Esophagus mucosa (tissue), 1 donor: ENCODE measurements at places on chromosomes 1 and 21. TPM values are rescaled to one million over a fixed set of nuclear protein-coding genes. Genes with fewer than 3 reads are reported as not detected.

RNU1-4 gene
- total RNA-seq = 6,387 TPM

DNA sequence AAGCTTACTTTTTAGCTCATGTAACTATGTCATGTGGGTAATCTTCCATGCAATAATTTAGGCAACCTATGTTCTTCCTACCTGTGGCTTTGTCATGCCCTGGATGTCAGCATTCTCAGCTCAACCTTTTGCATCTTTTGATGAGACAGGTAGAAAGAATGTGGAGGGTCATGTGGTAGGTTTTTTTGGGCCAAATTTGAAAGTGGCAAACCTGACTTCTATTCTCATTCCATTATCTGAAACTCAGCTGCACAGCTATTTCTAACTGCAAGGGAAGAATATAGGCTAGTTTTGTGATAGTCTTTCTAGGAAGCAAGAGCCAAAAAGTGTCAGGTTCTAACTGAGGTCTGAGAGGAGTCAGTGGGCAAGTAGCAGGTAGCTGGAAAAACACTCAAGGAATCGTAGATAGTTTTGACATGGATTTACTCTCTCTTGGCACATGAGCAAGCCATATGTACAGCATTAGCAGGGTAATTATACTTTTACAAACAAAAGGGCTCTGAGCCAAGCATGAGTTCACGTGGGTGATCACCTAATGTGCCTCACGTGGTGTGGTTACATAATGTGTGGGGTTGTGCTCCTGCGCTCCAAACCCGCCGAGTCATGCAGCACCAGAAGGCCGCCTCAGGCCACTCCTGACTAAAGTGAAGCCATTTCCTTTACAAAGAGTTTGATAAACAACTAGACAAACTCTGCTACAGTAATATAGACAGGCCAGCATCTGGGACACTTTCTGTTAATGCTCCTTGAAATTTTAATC lies 1013.8 kb downstream of the PLA2G4A start:
- ATAC-seq = peak; percentile 89

XCL1 gene
- total RNA-seq = not detected

ALPL gene
- total RNA-seq = 3.6 TPM

DNA sequence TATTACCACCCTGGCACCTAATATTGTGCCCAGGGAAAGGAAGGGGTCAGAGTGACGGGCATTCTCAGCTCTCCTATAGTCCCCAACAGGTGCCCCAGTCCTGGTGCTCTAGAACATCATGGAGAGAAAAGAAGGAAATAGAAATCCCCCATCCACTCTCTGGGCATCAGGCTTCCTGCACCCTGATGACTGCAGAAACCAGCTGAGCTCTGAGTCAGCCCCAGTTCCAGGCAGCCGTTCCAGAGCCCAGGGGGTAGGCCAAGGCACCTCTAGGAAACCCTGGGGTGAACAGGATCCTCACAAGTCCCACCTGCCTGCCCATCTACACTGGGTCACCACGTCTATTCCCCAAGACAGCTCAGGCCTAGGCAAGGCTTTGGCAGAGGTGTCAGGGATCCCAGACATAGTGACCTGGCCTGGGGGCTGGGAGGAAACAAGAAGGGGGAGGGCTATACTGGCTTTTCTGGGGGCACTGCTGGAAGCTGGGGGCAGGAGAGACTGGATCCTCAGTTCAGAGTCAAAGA lies 709 bp downstream of the NECTIN4 start:
- peak; percentile 60 for ATAC-seq

- ATAC-seq = no peak
Measured at GRCh38 chr21:18384771-18385170, 18.8 kb downstream of the TMPRSS15 start.

GRCh38 chr1:161096530-161096929 lies 1.6 kb upstream of the KLHDC9 start:
- peak; percentile 65 for ATAC-seq

DNA sequence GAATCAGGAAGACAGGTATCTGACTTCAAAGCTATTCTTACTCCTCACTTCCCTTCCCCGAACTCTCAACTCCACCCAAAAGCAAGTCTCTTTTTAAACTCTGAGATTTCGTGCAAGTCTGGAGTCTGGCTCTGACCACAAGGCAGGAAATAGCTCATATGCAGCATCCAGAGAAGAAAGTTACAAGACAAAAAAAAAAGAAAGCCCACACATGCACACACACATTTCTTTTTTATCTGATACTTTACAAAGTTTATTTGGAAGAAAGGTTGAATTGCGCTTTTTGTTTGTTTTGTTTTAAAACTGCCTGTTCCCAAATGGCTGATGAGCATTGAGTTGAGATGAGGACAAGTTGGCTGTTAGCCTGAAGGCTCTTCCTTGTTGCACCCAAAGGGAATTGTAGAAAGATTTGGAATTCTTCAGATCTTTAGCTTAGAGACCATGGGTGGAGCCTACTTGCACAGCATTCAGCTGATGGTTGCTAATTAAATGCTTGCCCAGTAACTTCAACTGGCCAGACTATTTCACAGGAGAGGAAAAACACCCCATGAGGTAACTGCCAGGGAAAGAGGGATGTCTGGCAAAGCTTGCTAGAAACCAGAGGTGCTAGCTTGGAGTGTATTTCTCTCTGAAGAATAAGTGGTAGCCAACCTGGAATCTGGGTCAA lies 490.3 kb downstream of the TTLL7 start:
- ATAC-seq = no peak

AMY2B gene
- 2.9 TPM for total RNA-seq

LEPR gene
- 2.4 TPM for total RNA-seq

OR2T2 gene
- not detected for total RNA-seq

DNA sequence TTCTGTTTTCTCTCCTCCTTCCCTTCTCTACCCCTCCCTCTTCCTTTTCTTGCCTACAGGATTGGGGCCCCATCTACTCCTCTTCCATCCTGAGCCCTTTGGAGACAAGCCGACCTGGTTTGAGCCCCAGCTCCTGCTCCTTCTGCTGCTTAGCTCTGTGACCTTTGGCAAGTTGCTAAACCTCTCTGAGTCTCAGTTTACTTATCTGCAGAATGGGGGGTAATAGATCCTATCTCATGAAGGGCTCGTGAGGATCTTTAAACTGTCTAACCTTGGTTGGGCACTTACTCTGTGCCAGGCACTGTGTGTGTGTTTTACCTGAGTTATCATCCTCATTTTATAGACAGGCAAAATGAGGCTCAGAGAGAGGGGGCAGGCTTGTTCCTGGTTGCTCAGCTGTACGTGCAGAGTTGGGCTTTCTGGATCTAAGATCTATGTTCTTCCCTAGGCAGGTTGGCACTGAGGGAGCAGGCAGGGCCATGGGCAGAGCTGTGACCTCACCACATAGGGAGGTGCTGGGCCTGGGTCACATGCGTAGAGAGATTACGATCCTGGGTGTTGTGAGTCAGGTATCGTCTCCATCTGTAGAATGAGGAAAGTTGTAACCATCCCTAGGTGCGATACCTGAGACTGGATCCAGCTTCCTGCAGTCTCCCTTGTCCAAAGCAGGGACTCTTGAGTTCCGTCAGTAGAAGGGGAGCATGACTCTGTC lies 58.5 kb downstream of the FOXO6 start:
- peak; percentile 65 for ATAC-seq

DNA sequence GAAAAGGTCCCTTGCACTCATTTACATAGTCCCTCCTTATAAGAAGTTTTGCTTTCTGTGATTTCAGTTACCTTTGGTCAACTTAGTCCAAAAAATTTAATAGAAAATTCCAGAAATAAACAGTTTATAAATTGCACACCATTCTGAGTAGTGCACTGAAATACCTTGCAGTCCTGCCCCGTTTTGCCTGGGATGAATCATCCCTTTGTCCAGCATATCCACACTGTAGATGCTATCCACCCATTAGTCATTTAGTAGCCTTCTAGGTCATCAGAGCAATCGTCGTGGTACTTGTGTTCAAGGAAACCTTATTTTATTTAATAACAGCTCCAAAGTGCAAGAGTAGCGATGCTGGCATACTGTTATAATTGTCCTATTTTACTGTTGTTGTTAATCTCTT lies 38.0 kb downstream of the SPRTN start:
- no peak for ATAC-seq

GRCh38 chr1:29473161-29473855 lies 237.0 kb downstream of the PTPRU start:
- ATAC-seq = no peak

ORC1 gene
- total RNA-seq = 5.7 TPM

- no peak for ATAC-seq
Measured at GRCh38 chr1:173268786-173269277, 61.7 kb upstream of the TNFSF4 start.

GRCh38 chr1:22408230-22408629 lies 43.4 kb upstream of the ZBTB40 start:
- ATAC-seq = no peak

ZNF683 gene
- not detected for total RNA-seq

GSTM5 gene
- 0.36 TPM for total RNA-seq

ZNF648 gene
- 0.08 TPM for total RNA-seq

GRCh38 chr1:147892731-147893214 lies 9.8 kb upstream of the GJA8 start:
- peak; percentile 60 for ATAC-seq

RALGPS2 gene
- total RNA-seq = 30.4 TPM

IL19 gene
- total RNA-seq = 5.5 TPM

- no peak for ATAC-seq
Measured at GRCh38 chr1:53544728-53545515, 85.7 kb downstream of the DMRTB1 start.
